Activated T-helper 1 cell treated with anti-CD3 and anti-CD28 coated beads, Interleukin-12 subunit alpha, Interleukin-12 subunit beta, Interleukin-2, Interleukin-4 antibody, amounts not matched to agents 30 ng/mL and 10 ng/mL and 1 ng/mL, durations not matched to agents 14 hours and 24 hours and 36 hours (primary cell): ENCODE measurements at places on chromosomes 3 and 15. TPM values are rescaled to one million over a fixed set of nuclear protein-coding genes. Genes with fewer than 3 reads are reported as not detected.

Gene NEO1
- total RNA-seq = 5.6 and 9.1 TPM in 2 replicates

Gene LTK
- 0.13 TPM in 1 of 2 replicates, not detected in the other for total RNA-seq

Gene EPB42
- total RNA-seq = not detected in 2 replicates

Gene ARL6
- total RNA-seq = 5.9 and 6.2 TPM in 2 replicates

Gene ARRDC4
- 1.3 and 1.5 TPM in 2 replicates for total RNA-seq

Gene HYKK
- total RNA-seq = 1.2 and 1.4 TPM in 2 replicates

DNA sequence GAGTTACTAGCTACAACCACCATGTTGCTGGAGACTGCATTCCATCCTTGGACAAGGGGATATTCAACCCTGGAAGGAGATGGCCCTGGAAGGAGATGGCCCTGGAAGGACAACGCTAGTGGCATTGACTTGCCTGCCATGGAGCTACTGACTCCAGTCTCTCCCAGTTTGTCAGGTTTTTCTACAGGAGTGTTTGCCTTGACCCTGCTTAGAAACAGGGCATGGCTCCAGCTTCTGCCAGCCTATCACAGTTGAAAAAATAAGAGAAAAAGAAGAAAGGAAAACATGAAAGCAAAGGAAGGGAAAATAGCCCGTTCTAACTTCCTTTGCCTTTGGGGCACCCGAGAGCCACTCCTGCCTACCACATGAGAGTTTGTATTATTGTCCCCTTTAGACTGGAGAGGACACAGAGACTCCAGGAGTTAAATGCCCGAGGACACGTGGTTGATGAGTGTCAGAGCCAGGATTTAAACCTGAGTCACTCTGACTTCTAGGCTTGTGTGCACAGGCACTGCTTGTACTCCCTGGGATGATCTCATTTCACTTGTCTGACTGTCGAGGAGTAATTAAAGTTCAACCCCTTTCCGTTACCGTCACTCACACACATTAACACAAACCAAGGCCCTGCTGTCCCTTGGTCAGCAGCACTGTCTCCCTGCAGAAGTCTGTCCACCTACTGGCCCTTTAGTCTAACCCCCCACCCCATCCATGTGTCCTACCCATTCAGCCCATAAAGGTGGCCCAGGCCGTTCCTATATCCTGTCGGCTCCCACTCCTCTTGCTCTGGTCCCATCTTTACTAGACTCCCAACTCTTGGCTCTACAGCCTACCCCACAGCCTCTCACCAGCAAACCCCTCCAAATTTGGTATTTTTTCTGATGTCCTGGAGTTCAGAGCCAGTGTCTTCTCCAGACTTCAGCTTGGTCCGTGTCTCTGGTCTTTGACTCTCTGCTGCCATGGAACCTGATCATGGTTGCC is 46.1 kb downstream of the C2CD4A start:
- DNase-seq = no peak

DNA sequence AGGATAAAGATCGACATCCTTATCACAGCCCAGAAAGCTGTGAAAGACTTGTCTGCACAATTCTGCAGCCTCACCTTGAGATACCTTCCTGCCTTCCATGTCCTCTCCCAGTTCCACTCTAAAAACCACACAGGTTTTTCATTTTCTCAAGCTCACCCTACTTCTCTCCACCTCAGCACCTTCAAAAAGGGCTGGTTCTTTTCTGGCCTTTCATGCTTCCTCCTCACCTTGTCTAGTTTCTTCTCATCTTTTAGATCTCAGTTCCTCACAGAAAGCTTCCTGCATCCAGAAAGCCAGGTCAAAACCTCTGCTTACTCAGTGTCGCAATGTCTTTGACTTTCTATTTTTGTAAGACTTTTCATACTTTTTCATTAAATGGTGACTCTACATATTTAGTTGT is 140.2 kb upstream of the STT3B start:
- no peak for DNase-seq

GRCh38 chr3:197181741-197182140 is 116.7 kb downstream of the DLG1 start:
- no peak for DNase-seq

DNA sequence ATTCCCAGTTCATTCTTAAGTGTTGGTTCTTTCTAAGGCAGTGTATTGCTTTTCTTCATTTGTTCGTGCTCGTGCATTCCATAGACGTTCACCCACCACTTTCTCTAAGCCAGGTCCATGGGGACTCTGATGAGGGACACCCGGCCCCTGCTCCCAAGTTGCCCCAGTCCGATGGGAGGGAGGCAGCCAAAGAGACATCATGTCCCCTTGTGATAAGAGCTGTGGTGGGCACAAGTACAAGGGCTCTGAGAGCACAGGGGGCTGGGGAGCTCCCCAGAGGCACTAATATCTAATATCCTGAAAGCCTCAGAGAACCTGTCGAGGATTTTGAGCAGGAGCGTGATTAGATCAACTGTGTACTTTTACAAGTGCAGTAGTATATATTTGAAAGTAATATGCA is 6.3 kb downstream of the SPSB4 start:
- no peak for DNase-seq

GRCh38 chr3:13009132-13009945 is 63.9 kb downstream of the IQSEC1 start:
- DNase-seq = peak; percentile 44

DNA sequence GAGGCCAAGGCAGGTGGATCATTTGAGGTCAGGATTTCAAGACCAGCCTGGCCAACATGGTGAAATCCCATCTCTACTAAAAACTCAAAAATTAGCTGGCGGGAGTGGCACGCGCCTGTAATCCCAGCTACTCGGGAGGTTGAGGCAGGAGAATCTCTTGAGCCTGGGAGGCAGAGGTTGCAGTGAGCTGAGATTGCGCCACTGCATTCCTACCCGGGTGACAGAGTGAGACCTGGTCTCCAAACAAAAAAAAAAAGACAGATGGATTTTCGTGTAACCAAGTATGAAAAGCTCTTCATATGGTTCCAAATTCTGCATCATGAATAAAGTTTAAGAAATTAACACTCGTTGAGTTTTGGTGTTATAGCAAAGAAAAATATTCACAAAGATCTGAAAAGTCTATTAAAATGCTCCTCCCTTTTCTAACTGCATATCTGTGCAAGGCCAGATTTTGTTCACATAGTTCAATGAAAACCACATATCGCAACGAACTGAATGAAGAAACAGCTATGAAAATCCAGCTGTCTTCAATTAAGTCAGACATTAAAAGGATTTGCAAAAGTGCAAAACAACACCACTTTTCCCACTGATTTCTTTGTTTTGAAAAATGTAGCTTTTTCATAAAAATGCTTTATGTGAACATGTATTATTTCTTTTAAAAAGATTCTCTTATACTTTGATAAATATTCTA is 23.8 kb upstream of the FBLN2 start:
- no peak for DNase-seq

GRCh38 chr3:134817297-134817696 is 22.2 kb downstream of the EPHB1 start:
- no peak for DNase-seq

DNA sequence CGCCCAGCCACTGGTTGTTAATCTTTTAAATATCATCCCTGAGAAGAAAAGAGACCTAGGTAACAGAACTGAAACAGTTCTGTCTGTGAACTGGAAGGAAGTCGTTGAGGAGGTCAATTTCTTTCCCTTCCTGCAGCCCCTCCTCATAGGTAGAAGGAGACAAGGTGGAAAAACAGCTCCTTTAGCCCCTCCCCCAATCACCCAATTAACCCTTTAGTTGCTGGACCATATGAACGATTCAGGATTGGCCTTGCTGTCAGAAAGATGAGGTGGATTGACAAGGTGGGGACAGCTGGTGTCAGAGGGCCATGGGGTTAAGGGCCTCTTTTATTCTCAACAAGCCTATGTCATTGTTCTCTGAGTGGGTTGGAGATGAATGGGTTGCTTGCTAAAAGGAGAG is 36.0 kb upstream of the ZNF445 start:
- no peak for DNase-seq

GRCh38 chr3:122520861-122521260 is 6.1 kb upstream of the KPNA1 start:
- DNase-seq = no peak

GRCh38 chr15:81292523-81293001 is 31.4 kb downstream of the STARD5 start:
- peak; percentile 53 for DNase-seq

DNA sequence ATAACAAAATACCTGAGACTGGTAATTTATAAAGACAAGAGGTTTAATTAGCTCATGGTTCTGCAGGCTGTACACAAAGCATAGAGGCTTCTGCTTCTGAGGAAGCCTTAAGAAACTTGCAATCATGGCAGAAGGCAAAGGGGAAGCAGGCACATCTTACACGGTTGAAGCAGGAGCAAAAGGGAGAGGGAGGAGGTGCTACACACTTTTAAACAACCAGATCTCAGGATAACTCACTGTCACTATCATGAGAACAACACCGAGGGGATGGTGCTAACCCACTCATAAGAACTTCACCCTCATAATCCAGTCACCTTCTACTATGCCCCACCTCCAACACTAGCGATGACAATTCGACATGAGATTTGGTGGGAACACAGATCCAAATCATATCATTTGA is 54.4 kb downstream of the ATP8B4 start:
- no peak for DNase-seq
